ENCODE measurements at places on chromosomes 1 and 21. TPM values are rescaled to one million over a fixed set of nuclear protein-coding genes. Genes with fewer than 3 reads are reported as not detected.

DNA sequence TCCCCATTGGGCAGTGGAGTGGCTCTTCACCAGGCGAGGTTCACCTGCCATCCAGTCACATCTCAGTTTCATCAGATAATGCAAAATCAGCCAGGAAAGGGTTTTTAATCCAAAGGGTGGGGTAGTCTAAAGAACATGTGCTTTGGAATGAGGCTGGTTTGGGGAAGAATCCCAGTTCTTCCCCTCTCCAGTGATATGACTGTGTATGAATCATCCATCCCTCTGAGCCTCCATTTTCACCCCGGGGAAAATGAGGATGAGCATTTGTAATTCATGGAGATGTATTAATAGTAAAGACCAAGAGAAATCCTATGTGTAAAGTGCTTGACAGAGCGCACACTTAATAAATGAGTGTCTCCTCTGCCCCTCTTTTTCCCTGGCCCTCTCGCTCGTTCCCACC lies 215.1 kb upstream of the FGGY start:
- no peaks in the 10 kb centered on the region for H3K27me3 ChIP-seq
- H3K4me3 ChIP-seq, result no peak overlapping the region
- no peak for DNase-seq
- no peak overlapping the region for H3K27ac ChIP-seq

DNA sequence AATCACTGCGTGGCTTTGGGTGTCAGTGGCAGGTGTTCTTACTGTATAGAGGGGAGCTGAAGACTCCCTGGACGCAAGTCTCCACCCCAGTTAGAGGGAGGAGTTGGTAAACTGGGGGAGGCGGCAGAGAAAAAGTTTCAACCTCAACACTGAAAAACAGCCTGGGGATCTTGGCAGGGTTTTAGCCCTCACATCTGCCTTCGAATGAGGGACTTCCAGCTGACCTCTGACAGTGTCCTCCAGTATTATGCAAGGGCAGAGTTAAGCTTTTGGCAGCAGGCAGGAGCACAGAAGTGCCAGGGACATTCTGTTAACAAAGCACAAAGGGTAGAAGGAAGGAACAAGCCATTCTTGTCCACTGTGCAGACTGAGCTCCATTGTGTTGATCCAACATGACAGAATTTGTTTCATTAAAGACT lies 41.2 kb upstream of the RAB4A start:
- peaks cover 41% of the 10 kb centered on the region for H3K4me1 ChIP-seq
- H3K27ac ChIP-seq, result peak overlapping the region; percentile 97
- peak; percentile 81 for DNase-seq
- no peaks in the 10 kb centered on the region for H3K27me3 ChIP-seq
- no peaks in the 10 kb centered on the region for H3K36me3 ChIP-seq

DNA sequence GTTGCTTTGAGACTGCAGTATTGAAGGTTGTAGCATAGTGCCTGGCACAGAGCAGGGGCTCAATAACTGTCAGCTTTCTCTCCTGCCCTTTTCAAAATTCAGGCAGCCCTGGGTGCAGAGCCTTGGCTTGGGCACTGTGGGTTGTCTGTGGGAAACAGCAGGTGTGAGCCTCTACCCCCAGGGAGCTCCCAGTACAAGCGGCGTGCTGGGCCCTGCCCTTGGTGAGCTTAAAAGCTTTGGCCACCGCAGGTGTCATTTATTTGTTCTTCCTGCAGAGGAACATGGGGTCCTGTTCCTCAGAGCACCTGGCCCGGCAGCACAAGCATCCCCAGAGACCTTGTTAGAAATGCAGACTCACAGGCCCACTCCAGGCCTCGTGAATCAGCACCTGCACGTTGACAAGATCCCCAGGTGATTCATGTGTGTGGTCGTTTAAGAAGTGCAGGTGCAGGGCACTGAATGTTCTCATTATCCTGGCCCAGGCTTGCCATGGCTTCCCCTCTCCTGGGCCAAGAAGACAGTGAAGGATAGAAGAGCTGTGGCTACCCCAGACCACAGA lies 29.9 kb upstream of the IGSF21 start:
- no peaks in the 10 kb centered on the region for H3K4me1 ChIP-seq
- no peak for DNase-seq
- no peak overlapping the region for H3K27ac ChIP-seq
- no peak overlapping the region for H3K4me3 ChIP-seq
- H3K36me3 ChIP-seq, result no peaks in the 10 kb centered on the region
- H3K27me3 ChIP-seq, result no peaks in the 10 kb centered on the region

- H3K36me3 ChIP-seq, result no peaks in the 10 kb centered on the region
- H3K27me3 ChIP-seq, result no peaks in the 10 kb centered on the region
- no peak for DNase-seq
- H3K4me1 ChIP-seq, result no peaks in the 10 kb centered on the region
Observed at GRCh38 chr1:222096883-222097282, 355.0 kb upstream of the DUSP10 start.

DNA sequence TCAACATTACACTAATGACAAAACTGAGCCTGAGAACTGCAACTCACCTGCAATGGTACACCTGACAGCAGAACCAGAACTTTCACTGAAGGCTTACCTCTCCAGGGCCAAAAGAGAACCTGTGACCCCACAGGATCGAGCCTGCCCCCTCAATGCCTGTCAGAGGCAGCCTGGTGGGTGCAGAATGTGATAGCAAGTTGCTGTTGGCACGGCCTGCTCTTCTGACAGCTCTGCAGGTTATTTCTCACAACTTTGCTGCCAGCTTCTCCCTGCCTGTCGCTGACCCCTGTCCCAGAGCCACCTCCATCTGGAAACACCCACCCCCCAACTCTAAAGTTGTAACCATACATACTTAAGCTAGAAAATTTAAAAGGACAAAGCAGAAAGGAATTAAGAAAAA lies 35.2 kb downstream of the HIVEP3 start:
- DNase-seq, result no peak
- H3K36me3 ChIP-seq, result no peaks in the 10 kb centered on the region
- H3K4me3 ChIP-seq, result no peak overlapping the region

DNA sequence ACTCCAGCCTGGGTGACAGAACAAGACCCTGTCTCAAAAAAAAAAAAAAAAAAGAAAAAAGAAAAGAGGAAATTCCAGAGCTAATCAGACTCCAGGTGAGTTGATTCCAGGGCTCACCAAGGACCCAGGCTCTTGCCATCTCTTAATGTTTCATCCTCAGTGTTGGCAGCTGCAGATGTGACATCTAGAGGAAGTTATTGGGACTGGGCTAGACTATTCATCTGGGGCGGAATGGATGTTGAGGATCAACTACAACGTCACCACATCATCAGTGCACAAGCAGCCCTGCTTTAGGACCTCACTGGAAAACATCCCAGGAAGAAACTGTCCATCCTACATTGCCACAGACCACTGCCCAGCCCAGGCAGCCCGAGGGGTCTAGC lies 28.6 kb upstream of the PARP1 start:
- DNase-seq, result no peak
- H3K36me3 ChIP-seq, result no peaks in the 10 kb centered on the region
- no peaks in the 10 kb centered on the region for H3K4me1 ChIP-seq
- no peak overlapping the region for H3K27ac ChIP-seq
- H3K27me3 ChIP-seq, result no peaks in the 10 kb centered on the region

GRCh38 chr1:78687914-78688313 lies 38.3 kb downstream of the IFI44 start:
- DNase-seq, result no peak
- H3K27ac ChIP-seq, result no peak overlapping the region
- H3K4me1 ChIP-seq, result no peaks in the 10 kb centered on the region
- no peaks in the 10 kb centered on the region for H3K27me3 ChIP-seq

GRCh38 chr1:34874296-34874952 lies 14.9 kb upstream of the SMIM12 start:
- H3K36me3 ChIP-seq, result no peaks in the 10 kb centered on the region
- peaks cover 18% of the 10 kb centered on the region for H3K27me3 ChIP-seq
- H3K4me3 ChIP-seq, result no peak overlapping the region
- DNase-seq, result no peak

GRCh38 chr1:66931590-66931989 lies 6.8 kb downstream of the MIER1 start:
- no peak for DNase-seq
- peaks cover 44% of the 10 kb centered on the region for H3K4me1 ChIP-seq
- H3K27me3 ChIP-seq, result no peaks in the 10 kb centered on the region
- H3K36me3 ChIP-seq, result no peaks in the 10 kb centered on the region
- peak overlapping the region; percentile 96 for H3K27ac ChIP-seq

DNA sequence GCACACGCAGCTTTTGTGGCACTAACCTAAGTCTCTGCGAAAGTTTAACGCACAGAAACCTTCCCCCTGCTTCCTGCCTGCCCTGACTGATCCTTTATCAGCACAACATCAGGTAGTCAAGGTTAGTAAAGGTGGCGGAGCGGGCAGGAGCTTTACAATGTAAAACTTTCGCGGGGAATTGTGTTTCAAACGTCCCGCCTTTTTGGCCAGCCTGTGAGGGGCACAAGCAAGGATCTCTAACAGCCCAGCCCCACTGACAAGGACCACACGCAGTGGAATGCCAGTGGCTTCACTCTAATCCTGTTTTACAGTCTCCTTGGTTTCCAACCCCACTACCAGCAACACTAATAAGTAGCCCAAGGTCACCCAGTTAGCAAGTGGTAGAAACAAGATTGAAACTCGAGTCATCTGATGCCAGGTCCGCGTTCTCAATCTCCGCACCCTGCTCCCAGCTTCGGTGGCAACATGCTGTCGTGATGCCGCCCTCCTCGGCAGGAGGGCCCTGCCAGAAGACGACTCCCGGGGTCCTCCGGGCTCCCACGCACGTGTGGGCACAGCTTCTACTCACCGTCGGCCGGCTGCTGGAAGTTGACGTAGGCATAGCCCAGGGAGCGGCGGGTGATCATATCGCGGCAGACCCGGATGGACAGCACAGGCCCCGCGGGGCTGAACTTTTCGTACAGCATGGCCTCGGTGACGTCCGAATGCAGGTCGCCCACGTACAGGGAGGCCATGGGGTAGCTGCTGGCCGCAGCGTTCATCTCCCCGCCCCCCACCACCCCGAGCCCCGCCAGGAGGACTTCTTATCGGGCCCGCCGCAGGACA lies 1.2 kb downstream of the PABPC4 start:
- peaks cover 20% of the 10 kb centered on the region for H3K36me3 ChIP-seq
- peak; percentile 63 for DNase-seq
- peak overlapping the region; percentile 93 for H3K27ac ChIP-seq
- H3K27me3 ChIP-seq, result no peaks in the 10 kb centered on the region
- H3K4me1 ChIP-seq, result peaks cover 33% of the 10 kb centered on the region

- H3K27me3 ChIP-seq, result no peaks in the 10 kb centered on the region
- no peaks in the 10 kb centered on the region for H3K36me3 ChIP-seq
- no peak for DNase-seq
- no peaks in the 10 kb centered on the region for H3K4me1 ChIP-seq
Observed at GRCh38 chr1:118636004-118636403, 352.1 kb downstream of the TBX15 start.

- no peaks in the 10 kb centered on the region for H3K36me3 ChIP-seq
- no peak overlapping the region for H3K27ac ChIP-seq
- H3K4me1 ChIP-seq, result no peaks in the 10 kb centered on the region
- H3K4me3 ChIP-seq, result no peak overlapping the region
- no peaks in the 10 kb centered on the region for H3K27me3 ChIP-seq
Observed at GRCh38 chr21:42691901-42692559, 38.6 kb downstream of the PDE9A start.

DNA sequence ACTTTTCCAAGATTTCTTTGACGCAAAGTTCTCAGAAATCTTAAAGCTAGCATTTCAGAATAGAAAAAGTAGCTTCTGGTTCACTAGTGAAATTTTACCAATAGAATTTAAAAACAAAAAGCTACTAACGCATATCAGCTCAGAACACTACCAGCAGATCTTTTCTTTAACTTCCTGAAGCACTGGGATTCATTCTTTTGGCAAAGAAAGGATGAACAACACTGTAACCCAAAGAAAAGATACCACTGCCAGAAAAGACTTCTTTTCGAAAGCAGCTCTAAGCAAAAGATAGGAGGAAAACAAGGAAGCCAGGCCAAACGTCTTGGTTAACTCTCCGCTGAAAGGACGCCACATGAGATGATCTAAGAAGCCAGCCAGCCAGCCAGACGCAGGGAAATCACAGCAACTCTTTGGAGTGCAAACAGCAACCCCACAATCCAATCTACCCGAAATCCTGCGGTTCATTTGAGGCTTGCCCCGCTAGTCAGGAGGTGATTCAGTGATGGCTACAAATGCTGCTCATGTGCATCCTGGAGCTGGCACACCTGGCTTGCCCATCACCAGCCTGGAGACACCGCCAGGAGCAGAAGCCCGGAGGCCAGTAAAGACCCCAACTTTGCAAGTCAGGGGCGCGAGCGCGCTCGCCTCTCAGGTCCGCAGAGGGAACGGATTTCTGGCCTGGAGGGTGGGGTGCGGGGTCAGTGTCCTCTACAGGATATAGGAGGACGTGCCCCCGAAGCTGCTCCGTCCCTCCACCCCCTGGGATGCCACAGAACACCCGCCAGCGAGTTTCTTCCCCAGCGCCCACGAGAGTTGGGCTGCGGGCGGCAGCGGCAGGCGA lies 812 bp downstream of the NBPF1 start:
- H3K4me1 ChIP-seq, result peaks cover 24% of the 10 kb centered on the region
- peak overlapping the region; percentile 84 for H3K27ac ChIP-seq
- H3K36me3 ChIP-seq, result peaks cover 14% of the 10 kb centered on the region
- no peaks in the 10 kb centered on the region for H3K27me3 ChIP-seq

DNA sequence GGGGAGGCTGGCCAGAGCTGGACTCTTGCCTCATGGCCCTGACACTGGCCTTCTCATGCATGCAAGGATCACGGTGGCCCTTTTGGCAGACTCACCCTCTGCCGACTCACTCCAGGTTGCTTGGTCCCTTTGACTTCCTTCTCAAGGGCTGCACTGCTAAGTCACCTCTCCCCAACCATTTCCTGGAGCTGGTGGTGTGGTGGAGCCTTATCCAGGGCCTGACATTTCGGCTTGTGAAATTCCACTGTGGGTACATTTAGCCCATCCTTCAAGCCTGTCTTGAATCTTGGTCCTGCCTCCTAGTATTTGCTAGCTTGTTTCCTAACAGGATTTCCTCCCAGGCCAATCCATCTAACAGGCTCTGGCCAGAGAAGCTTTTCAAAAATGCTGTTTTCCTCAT lies 52.6 kb upstream of the JUN start:
- H3K4me1 ChIP-seq, result no peaks in the 10 kb centered on the region
- DNase-seq, result no peak
- no peaks in the 10 kb centered on the region for H3K27me3 ChIP-seq
- no peaks in the 10 kb centered on the region for H3K36me3 ChIP-seq

GRCh38 chr1:37661401-37661800 lies 26.7 kb upstream of the RSPO1 start:
- H3K36me3 ChIP-seq, result no peaks in the 10 kb centered on the region
- no peaks in the 10 kb centered on the region for H3K4me1 ChIP-seq
- no peak for DNase-seq
- no peak overlapping the region for H3K4me3 ChIP-seq
- peaks cover 13% of the 10 kb centered on the region for H3K27me3 ChIP-seq

DNA sequence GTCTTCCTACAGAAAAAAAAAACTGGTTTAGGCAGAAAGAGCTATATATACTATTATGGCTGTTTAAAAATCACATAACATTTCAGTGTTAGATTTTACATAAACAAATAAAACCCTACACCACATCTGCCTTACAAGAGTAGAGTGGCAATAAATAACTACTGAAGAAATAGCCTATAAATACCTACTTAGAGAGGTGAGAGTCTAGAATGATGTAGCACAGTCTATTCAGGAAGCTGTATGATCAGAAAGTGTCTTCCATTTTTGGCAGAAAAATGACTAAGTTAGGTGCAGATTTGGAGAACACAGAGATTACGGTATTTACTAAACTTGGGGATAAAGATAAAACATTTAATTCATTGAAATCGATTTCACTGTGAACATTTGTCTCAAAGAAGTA lies 75.5 kb downstream of the VAV3 start:
- no peak overlapping the region for H3K4me3 ChIP-seq
- H3K36me3 ChIP-seq, result no peaks in the 10 kb centered on the region
- H3K27ac ChIP-seq, result no peak overlapping the region
- no peaks in the 10 kb centered on the region for H3K27me3 ChIP-seq

Gene TNNI3K
- total RNA-seq, result 1.2 TPM

Gene NT5C1A
- 73.3 TPM for total RNA-seq

Gene SPATA1
- not detected for total RNA-seq

Gene MPL
- total RNA-seq, result not detected

Gene FGR
- total RNA-seq, result 1.3 TPM

Gene SMG5
- total RNA-seq, result 47.4 TPM

Measured in gastrocnemius medialis (tissue), 4 donors.